ENCODE measurements at places on chromosomes 7 and 10.

- DNase-seq = no peak
These were observed 91.8 kb downstream of the CHST15 start for GRCh38 chr10:124001391-124002148.

DNA sequence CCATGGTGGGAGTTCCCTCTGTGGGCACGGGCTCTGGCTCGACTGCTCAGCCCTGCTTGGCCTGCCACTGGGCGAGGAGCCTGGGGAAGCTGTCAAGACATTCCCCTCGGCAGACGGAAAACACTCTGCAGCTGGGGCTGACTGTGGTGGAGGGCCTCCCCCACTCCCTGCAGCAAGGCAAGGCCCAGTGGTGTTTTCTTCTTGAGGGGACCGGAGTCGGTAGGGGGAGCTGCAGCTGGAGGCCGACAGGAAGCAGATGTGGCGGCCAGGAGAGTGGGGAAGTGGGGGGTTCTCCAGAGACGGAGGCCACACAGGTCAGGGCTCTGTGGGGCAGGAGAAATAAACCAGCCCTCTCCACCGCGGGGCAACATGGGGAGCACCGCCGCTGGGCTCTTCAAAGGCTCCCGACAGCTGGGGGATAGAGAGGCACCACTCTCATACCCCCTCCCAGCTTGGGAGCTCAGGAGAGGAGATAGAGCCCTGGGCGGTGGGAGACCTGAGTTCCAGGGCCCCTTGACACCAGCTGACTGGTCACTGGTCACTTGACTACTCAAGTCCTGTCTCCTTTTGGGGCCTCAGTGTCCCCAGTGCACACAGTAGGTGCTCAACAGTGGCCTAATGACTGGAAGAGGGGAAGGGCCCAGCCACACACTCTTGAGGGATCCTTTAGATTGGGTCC is 43.4 kb downstream of the PPIF start:
- DNase-seq = no peak

GRCh38 chr10:92787557-92788152 is 60.7 kb upstream of the EXOC6 start:
- no peak for DNase-seq

DNA sequence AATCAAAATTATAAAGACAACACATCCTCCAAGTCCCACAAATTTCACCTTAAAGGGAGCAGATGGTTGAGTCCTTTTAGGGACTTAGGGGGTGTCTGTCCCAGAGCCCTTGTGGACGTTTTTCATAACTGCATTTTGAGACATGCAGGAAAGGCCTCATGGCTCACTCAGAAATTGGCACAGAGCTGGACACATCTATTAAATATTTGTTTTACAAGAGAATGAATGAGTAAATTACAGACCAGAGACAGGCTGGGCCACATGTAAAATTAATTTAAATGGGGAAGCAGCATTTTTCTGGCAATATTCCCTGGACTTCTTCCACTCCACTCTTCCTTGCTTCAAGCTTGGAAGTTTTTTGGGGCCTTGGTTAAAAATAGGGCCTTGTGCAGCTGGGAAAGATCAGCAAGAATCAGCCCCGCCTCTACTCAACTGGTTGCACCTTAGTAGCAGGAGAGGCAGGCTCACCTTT is 20.0 kb downstream of the LAMB1 start:
- no peak for DNase-seq

DNA sequence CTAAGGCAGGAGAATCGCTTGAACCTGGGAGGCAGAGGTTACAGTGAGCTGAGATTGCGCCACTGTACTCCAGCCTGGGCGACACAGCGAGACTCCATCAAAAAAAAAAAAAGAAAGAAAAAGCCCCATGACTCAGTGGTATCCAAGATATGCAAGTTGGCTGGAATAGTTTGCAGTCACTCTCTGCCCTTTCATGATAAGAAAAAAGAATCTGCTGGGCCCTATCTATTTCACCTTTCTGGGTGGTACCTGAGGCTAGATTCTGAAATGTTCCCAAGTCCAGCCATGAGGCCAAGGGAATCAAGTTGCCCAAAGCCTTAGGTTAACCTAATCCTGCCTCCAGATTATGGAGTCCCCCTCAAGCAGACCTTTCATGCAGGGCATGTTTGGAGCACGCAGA is 24.3 kb downstream of the NKX2-3 start:
- DNase-seq = no peak

GRCh38 chr7:66043681-66044497 is 31.7 kb upstream of the ASL start:
- DNase-seq = no peak

Measured in NCI-H2107 (cell line).